ENCODE measurements at places on chromosomes 3 and 15. TPM values are rescaled to one million over a fixed set of nuclear protein-coding genes. Genes with fewer than 3 reads are reported as not detected.

CLDN18 gene
- not detected for total RNA-seq

FBXO40 gene
- not detected for total RNA-seq

AADAC gene
- not detected for total RNA-seq

ARPC4 gene
- total RNA-seq, result 132 TPM

PAK6 gene
- total RNA-seq, result 9.3 TPM

HCLS1 gene
- 1.6 TPM for total RNA-seq

SUCNR1 gene
- not detected for total RNA-seq

STAB1 gene
- not detected for total RNA-seq

CMTM8 gene
- total RNA-seq, result 3.2 TPM

CCRL2 gene
- total RNA-seq, result not detected

XIRP1 gene
- not detected for total RNA-seq

RASL12 gene
- not detected for total RNA-seq

CHCHD6 gene
- total RNA-seq, result 28.7 TPM

SLC6A1 gene
- not detected for total RNA-seq

RPS17 gene
- 3,065 TPM for total RNA-seq

MAPK6 gene
- 106 TPM for total RNA-seq

PRR20G gene
- total RNA-seq, result not detected

NAALADL2 gene
- total RNA-seq, result 4.2 TPM

ENTPD3 gene
- 0.28 TPM for total RNA-seq

TNFAIP8L3 gene
- total RNA-seq, result 2.6 TPM

TARS3 gene
- total RNA-seq, result 7.2 TPM

Data from MCF 10A (cell line).